G401 (cell line): ENCODE measurements at places on chromosomes 3 and 15. TPM values are rescaled to one million over a fixed set of nuclear protein-coding genes. Genes with fewer than 3 reads are reported as not detected.

- DNase-seq: no peak
Observed at GRCh38 chr3:191355406-191355805, 25.1 kb upstream of the UTS2B start.

The CACNA2D3 gene
- not detected in 2 replicates for total RNA-seq

- no peak for DNase-seq
Observed at GRCh38 chr15:43250785-43251184, 15.9 kb downstream of the TGM5 start.

The LMAN1L gene
- not detected in 2 replicates for total RNA-seq

DNA sequence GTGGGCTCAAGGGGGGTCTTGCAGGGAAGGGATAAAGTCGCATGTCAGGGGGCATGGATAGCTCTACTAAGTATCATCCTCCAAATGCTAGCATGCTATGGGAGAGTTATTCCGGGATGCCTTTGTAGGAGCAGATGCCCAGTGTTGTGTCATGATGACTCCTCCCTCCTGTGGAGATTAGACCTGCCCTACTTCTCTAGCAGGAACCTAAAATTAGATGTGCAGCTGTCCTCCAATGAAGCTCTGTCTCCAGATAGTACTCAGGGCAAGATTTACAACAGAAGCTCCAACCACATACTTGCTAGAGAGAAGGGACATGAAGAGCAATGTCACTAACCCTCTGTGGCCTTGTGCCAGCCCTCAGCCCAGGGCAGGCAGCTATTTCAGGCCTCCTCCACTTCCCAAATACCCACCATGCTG, 82.5 kb downstream of the AGBL1 start:
- DNase-seq: peak; percentile 97

DNA sequence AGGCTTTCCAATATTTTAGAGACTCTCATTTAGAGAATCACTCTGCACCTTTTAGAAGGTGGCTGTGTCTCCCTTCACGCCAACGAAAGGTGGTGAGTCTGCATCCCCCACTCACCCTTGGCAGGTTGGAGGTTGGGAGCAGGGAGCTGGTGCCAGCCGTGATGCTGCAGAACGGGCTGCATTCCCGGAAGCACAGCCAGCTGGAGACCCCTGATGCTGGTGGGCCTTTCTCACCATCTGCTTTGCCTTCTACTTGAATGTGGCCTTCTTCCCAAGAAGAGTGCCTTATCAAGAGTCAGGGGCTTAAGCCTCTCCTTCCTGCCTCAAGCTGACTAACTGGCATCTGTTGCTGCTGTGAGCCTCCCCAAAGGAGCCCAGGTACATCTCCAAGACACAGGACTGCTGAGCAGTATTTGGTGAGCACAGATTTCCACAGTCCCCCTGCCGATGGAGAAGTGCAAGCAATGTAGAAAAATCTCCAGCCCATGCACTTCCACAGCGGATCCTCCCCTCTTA, 17.7 kb upstream of the HEG1 start:
- DNase-seq: no peak

The LMOD3 gene
- not detected in 2 replicates for total RNA-seq

- no peak for DNase-seq
Observed at GRCh38 chr3:77267589-77267988, 227.7 kb downstream of the ROBO2 start.

GRCh38 chr3:118534519-118534918, 500.1 kb downstream of the IGSF11 start:
- no peak for DNase-seq

The SI gene
- total RNA-seq: not detected in 2 replicates

The CCR9 gene
- not detected in 2 replicates for total RNA-seq

DNA sequence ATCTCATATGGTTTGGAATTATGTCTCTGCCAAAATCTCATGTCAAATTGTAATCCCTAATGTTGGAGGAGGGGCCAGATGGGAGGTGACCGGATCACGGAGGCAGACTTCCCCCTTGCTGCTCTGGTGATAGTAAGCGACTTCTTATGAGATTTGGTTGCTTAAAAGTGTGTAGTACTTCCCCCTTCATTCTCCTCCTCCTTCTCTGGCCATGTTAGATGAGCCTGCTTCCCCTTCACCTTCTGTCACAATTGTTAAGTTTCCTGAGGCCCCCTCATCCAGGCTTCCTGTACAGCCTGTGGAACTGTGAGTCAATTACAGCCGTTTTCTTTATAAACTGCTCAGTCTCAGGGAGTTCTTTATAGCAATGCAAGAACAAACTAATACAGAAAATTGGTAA, 51.1 kb downstream of the NEDD4 start:
- no peak for DNase-seq

- no peak for DNase-seq
Observed at GRCh38 chr3:170128977-170129431, 52.5 kb downstream of the PHC3 start.

DNA sequence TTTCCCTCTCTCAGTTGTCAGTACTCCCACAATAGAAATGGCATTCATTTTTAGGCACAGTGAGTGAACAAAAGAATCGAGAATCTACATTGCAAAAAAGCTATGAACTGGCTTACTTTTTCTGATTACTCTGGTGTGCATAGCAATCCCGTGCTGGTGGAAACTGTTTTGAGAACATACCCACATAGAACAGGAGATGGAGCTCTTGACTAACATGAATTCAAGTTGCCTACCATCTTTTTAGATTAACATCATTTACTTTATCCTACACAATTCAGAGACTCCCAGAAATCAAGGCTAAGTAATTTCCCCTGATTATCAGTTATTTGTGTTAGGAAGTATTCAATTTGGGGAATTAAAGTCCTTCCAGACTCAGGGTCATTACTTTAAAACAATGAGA, 326.6 kb downstream of the ARPP21 start:
- peak; percentile 77 for DNase-seq

The ZNF660 gene
- 1.1 and 6.3 TPM in 2 replicates for total RNA-seq

DNA sequence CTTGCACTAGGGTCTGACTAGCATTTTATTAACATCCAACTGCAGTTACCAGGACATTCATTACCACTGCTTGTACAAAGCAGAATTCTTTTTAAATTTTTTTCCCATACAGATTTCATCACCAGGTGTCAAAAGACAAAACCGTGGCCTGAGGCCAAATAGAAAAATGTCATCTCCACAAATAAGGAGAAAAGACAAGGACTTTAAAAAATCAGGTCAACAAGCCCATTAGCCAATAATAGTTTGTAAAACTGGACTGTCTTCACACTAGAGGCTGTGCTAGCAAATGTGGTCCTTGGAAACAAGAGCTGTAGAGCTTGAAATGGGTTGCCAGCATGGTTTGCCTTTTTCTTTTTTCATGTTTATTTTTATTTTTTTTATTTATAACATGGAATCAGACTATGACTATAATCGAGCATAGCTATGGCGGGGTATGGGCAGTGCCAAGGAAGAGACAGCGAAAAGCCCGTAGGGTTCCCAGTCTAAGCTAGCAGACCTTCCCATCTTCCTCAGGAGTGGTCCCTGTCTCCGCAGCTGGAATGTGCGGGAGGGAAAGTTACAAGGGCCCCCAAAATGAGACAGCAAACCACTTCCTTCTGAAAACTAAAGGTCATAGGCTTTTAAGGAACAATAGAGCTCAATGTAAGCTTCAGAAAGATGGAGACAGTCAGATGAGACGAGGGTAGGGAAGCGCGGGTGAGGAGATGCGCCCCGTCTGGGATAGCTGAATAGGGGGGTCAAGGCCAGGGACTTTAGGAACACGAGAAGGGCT, 1.5 kb downstream of the PTPN9 start:
- DNase-seq: peak; percentile 63

DNA sequence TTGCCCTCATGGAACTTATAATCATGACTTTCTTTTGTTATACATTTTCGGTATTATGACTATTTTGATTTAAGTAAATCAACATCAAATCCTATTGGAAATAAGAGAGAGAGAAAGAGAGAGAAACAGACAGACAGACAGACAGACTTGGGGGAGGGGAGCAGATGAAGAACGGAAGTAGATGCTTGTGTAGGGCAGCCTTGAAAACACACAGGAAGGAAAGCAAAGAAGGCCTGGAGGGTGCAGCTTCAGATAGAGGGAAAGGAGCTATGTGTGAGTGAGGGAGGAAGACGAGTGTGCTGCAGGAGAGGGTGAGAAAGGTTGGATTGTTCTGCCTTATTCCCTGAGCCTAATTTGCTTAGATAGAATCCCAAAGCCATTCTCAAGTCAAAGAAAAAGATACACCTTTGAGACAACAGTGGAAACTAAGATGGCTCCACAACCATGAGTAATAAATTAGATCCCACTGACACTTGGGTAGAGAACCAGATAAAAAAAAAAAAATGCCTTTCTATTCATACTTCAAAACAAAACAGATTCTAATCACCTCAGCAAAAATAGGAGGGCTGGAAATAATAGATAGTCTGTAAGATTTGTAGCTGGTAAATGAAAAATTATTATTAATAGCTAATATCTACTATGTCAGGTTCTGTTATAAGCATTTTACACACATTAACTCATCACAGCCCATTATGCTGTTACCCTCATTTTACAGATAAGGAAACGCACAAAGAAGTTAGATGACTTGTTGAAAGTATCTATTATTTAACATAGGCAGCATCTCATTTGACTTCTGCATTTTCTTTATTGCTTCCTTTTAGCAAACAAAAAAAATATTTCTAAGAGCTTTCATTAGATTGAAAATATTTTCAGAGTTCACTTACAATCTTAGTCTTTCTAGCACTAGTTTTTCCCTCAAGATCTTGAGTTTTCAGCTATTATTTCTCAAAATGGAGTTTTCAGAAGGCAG, 214.1 kb downstream of the TNIK start:
- no peak for DNase-seq

DNA sequence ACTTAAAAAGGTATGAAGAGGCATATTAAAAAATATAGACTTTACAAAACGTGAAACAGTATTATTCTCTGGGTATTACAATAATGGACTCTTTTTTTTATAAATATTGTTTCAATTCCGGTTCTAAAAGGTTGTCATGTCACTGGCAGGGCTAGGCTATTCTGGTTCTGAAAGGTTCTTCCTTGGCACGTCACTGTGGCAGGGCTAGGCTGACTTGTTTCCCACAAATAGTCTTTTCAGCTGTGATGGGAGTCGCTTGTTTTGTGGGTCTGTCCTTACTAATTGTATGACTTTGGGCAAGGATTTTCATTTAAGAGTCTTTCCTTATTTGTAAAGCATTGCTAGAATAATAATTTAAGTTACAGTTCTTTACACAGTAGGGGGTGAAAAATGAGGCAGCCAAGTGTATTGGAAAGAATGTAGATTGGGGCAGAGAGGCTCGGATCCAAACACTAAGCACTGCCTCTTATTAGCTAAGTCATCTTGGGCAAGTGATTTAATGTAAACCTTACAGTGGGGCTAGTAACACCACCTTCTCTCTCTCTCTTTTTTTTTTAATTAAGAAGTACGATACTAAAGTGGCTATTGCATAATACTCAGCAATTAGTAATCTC, 12.4 kb upstream of the MELTF start:
- no peak for DNase-seq

- no peak for DNase-seq
Observed at GRCh38 chr15:42324308-42324707, 35.0 kb upstream of the CAPN3 start.

The GP9 gene
- total RNA-seq: not detected in 2 replicates

The NRROS gene
- total RNA-seq: 7.1 and 11.6 TPM in 2 replicates

The ANKRD63 gene
- total RNA-seq: 8.4 and 14.9 TPM in 2 replicates

DNA sequence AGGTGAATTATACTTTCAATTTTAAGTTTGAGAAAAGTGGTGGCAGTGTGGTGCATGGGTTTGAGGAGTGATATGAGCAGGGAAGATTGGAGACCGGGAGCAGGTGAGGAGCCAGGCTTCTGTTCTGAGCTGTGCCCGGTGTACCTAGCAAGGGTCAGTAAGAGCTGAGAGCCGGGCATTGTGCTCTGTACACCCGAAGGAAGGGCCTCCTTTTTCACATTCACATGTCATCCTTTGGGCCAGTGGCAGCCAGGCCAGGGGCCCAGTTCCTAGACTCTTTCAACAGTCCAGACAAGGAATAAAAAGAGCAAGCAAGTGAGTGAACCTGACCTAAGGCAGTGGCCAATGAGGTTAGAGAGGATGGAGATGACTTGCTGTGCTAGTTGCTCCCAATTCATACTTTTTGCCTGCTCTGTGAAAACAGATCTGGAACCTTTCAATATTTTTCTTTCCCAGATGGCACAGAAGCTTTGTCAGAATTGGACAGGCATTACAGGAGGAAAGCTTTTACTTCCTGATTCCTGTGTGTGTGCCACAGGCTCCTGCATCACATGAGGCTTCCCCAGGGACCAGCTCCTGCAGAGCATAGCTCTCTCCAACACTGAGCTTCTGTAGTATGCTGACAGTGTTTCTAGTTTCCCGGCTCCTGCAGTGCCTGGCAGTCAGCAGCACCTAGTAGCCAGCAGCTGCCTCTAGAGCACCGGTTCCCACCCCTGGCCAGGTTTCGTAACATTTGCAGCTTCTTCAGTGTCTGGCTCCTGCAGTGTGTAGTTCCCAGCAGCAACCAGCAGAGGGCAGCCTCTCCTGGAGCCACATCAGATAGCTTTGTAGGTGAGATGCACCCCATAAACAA, 5.3 kb upstream of the TRA2B start:
- peak; percentile 89 for DNase-seq

The SAMMSON gene
- total RNA-seq: not detected in 2 replicates

The ATP13A5 gene
- not detected in 2 replicates for total RNA-seq

DNA sequence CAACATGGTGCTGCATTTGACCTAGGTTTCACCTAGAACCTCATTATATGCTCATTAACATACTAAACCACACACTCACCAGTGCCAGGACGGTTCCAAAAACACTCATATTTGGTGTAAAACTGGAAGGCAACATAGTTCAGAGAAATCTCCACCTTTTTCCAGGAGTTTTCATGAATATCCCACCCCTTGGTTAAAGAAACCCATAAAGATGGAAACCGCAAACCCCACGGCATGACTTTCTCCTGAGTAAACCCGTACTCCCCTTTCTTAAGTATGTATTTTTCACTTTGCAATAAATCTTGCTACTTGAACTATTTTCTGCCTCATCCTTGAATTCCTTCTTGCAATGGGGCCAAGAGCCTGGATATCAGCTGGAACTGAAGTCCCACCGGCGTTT, 379.3 kb downstream of the MAGI1 start:
- no peak for DNase-seq

The MOBP gene
- not detected in 2 replicates for total RNA-seq

The GNAT1 gene
- not detected in 2 replicates for total RNA-seq

DNA sequence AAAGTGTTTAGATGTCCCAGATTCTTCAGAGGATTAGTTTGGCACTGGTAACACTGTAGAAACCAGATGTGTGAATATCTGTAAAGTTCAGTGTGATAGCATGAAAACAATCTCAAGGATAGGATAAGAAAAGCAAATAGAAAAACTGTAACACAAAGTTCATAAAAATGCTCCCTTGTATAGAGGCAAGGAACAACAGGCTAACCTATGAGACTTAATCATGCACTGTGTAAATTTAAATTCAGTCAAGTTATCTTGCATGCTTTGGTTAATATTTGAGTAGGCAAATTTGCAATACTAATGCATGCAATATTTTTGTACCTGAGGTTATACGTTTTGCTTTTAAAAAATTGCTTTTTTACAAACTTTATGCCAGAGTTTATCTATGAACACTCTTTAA, 144.4 kb downstream of the USP13 start:
- DNase-seq: no peak
